ENCODE measurements at places on chromosomes 12 and 14.

DNA sequence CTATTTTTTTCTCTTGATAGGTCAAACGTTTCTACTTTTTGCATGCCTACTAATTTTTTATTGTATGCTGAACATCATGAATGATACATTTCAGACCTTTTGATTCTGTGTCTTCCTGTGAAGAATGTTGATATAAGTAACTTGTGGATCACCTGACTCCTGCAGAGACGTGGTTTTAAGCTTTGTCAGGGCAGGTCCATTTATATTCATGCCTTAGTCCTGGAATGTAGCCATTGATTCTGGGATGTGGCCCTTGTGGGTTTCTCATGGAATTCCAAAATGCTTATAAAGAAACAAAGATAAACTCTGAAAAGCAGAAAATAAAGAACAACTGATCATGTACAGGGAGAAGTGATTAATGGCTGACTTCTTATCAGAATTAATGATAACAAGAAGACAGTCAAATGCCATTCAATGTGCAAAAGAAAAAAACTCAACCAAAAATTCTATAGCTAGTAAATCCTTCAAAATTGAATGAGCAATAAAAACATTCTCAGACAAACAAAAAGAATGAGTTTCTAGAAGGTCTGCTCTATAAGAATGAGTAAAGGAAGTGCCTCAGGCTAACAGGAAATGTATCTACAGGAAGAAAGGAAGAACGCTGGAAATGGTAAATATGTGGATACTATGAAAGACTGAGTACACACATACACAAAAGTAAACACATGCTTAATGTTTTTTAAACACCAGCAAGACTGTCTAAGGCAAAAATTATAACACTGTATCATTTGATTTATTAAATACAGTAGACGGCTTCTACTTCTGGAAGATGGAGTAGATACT is 284.8 kb upstream of the DIO3 start:
- DNase-seq, result no peak

DNA sequence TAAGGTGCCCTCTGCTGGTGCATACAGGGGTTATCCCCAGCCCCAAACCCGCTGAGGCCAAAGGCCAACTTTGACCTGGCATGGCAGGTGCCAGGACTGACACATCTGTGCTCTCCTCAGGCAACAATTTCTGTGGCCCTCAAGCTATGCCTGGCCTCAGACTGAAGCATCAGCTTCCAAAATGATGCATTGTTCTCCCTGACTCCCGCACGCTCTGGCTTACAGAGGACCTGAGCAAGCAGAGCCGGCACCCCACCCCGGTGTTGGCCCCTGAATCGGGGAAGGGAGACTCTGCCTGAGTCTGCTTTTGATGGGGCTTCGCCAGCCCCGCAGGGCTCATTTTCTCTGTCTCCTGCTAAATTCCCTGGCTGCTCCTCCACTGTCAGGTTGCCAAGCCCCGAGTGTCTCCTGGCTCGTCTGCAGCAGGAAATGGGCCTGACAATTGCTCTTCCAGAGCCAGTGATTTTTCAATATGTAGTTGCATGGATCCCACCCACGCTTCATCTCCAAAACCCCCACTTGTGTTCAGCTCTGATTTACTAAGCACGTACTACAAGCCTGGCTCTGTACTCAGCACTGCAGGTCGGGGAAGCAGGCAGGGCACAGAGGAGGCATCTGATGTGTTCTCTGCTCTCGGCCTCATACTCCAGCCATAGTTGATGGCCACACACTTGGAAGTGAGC is 126.1 kb downstream of the SLC38A6 start:
- no peak for DNase-seq

- no peak for DNase-seq
Measured at GRCh38 chr14:63421226-63421625, 102.5 kb upstream of the GPHB5 start.

- DNase-seq, result peak; percentile 36
Measured at GRCh38 chr14:92880851-92881250, 42.1 kb upstream of the CHGA start.

DNA sequence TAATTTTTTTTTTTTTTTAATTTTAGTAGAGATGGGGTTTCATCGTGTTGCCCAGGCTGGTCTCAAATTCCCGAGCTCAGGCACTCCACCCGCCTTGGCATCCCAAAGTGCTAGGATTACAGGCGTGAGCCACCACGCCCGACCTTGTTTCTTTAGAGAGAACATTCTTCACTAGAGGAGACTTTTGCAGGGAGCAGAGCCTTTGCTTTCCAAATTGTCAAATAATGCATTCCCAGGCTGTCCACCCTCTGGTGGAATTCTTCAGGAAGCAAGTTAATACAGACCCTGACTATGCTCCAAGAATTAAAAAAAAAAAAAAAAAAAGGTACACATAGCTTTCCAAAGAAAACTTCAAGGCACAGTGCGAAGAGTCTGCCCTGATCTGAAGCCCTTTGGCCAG is 6.8 kb downstream of the ALDH1L2 start:
- no peak for DNase-seq

- DNase-seq, result no peak
Measured at GRCh38 chr12:63276537-63277365, 125.8 kb upstream of the AVPR1A start.

DNA sequence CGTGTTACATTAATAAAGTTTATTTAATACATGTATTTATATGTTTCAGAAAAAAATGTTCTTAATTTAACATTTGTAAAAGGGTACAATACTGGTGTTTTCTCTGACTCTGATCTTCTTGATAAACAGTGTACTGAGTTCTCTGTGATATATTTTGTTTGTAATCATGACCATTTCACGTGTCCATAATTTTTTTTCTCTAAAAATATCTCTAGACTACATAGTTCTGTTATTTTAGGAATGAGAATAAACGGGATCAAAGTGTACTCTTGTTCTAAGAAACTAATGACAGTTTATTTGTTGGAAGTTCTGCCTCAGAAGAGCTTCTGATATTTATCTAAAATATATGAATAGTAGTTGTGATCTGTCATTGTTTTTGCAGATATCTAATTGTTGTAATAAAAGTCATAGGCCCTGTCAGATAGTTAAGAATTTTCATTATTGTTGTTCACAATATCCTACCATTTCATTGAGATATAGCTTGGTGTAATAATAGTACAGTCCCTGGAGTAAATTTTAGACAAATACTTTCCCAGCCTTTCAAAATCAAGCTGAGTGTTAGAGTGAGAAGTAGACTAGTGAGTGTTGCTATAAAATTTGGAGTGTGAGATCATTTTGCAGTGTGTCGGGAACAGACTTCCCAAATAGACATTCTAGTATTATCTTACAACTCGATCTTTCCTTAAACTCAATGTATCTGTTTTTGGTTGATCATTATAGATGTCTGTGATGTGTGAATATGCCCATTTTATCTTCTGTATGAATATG is 86.2 kb downstream of the ERC1 start:
- DNase-seq, result no peak

- DNase-seq, result no peak
Measured at GRCh38 chr14:55454264-55455002, 14.0 kb upstream of the TBPL2 start.

DNA sequence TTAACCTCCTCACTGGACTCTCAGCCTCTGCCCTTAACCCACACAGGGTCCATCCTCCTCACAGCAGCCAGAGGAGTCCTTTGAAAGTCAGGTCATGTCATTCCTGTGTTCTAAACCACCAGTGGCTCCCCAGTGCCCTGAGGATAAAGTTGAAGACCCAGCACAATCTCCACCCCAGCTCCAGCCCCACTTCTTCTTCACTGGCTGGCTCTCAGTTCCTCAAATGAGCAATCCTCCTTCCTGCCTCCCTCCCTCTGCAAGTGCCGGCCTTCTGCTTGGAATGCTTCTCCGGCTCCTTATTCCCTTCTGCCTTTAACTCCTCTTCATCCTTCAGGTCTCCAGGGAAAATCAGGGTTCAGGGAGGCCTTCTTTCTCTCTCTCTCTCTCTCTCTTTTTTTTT is 32.0 kb upstream of the SPPL3 start:
- DNase-seq, result no peak

DNA sequence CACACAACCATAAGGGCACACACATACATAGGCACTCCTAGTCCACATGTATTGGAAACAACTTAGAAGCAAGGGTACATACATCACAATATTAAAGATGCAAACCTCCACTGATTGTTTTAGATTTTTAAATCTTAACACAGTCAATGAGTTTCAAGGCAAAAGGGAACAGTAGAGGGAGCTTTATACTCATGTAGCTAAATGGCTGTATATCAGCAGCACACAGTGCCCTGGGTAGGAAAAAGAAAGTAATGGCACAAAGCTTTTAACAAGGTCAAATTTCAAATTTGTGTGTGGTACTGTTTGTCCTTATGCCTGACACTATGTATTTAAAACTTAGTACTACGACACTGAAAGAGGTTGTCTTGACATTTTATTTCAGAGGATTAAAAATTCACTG is 262.0 kb downstream of the MED13L start:
- no peak for DNase-seq

DNA sequence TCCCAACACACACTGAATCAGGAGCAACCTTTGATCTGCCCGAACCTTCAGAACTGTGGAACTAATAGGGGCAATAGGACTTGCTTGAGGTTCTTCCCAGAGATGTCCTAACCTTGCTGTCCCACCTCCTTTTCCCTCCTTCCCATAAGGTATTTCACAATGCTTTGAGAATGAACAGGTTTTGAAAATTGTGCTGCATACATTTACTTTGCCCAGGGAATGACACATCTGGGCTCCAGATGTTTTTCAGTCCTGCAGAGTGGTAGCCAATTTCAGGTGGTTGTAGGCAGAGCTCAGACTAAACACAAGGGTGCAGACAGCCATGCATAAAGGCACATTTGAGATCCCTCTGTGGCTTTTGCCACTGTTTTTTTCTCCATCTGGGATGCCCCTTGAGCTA is 206.7 kb upstream of the PWP1 start:
- DNase-seq, result no peak

DNA sequence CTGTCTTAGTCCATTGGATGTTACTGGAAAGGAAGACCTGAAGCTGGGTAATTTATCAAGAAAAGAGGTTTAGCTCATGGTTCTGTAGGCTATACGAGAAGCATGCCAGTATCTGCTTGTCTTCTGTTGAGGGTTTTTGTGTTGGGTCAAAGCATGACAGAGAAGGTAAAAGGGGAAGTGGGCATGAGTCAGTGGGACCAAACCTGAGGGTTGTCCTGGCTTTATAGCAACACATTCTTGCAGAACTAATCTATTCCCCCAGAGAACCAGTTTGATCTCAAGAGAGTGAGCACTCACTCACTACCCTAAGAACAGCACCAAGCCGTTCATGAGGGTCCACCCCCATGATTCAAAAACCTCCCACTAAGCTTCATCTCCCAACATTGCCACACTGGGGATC is 19.0 kb upstream of the KRAS start:
- DNase-seq, result no peak

GRCh38 chr12:54961190-54961589 is 23.4 kb downstream of the TESPA1 start:
- no peak for DNase-seq

DNA sequence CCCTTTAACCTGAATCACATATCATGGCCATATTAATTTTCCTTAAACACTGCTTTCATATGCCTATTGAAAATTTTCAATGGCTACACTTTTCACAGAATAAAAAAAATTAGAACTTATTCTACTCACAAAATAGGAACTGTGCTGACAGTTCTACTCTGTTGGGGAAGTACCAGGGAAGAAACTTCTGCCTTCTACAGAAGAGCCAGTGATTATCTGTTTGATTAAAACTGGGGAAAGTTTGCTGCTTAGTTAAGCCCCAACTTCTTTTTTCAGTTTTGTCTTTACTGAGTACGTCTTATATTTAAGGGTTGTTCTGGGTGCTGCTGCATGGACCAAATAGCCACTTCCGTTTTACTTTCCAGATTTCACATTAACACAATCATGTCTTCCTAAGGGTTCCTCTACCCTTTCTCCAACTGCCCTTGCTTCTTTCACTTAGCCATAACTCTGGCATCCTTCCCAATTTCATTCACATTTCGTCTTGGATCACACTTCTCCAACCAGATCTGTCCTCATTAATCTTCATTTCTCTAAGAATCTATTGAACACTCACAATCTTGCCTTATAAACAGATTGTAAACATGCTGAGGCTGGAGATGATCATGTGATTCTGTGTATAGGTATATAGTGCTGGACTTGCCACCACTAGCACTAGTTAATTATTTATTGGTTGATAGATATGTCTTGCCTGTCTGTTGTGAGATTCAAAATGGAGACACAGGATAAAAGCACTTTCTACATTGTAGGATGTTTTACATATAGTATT is 1.9 kb upstream of the SEL1L start:
- no peak for DNase-seq

DNA sequence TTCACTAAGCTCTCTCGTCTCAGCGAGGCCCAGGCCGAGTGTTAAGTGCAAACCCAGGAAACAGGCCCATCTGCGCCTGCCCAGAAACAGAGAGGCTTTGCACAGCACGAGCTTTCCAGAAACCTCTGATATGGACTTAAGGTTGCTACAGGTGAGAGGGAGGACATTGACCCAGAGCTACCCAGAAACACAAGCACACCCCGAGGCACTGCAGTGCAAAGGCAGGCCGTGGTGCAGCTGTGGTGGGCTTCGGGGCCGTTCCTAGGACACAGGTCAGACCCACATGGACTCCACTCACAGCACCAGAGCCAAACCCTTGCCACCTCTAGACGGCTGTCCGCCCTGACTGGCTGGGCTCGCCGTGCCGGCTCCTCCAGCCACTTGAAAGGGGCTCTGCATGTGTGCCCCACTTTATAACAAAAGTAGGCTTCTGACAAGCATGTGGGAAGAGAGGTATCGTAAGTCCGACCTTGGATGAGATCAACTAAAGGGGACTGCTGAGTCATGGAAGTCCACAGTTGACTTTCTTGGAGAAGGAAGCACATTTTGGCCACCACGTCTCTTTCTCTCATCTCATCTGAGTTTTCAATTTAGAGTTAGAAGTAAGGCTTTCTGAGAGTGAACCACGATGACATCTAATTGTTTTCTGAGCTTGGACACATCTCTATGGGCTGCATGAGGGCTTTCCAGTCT is 38.2 kb downstream of the CACNA2D4 start:
- no peak for DNase-seq

- no peak for DNase-seq
Measured at GRCh38 chr12:2378835-2379330, 326.1 kb downstream of the CACNA1C start.

DNA sequence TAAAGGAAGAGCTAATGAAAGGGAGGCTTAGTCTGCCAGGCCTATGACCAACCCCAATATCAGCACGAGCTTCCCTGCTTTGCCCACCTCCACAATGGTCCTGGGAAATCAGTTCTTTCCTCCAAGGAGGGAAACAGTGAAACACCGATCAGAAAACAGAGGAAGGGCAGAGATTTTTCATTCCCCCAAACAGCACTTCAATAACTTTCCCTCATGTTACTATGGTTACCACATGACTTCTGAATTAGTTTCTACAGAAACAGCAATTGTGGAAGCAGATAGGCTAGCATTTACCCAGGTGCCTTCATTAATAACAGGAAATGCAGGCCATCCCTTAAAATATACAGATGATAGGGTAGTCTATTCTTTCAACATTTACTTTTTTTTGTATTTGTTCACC is 35.9 kb downstream of the TRIM9 start:
- DNase-seq, result no peak
